ENCODE measurements at places on chromosomes 2 and 18.

- no peak for DNase-seq
These were observed 183.4 kb downstream of the NEDD4L start for GRCh38 chr18:58227361-58227930.

GRCh38 chr2:160667811-160668210 is 174.2 kb upstream of the RBMS1 start:
- DNase-seq, result no peak

DNA sequence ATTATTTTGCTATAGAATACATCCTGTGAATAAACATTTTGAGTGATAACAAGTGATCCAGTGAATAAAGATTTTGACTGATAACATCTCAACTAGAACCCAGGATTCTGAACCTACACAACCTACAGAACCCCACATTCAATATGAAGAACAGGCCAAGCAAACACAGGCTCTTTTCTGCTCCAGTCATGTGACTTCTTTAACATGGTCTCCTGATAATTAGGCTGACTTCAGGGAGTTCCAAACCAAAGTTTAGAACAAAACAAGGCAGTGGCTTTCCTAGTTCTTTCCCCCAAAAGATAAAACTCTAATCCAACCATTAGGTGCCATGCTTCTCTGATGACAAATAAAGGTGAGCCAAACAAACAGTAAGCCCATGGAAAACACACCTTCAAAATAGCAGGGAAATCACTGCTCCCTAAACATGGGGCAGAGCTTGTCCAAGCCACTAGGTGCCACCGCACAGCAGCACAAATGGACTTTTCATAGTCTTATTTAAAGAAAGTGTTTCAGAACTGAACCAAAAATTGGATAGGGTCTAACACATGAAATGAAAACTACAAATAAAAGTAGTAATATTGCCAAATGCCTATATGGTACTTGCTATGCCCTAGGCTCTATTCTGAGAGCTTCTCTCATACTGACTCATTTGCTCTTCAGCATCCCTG is 95.3 kb downstream of the EVA1A start:
- DNase-seq, result peak; percentile 41

DNA sequence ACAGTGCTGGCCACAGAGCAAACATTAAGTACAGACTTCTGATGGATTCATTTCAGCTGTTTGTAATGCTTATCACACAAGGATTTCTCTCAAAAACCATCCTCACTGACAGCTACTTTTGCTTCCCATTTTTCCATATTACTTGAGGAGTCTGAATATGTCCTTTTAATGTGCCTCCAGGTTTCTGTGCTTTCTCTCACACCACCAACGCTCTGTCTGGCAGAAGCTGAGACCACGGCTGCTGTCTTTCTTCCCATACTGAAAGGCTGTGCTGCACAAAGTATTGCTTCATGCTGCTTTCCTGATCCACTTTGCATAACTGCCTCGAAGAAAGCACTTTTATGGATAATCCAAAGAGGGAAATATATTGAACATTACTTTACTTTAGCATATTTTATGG is 312.1 kb upstream of the ZEB2 start:
- no peak for DNase-seq

GRCh38 chr2:72892506-72893173 is 5.4 kb downstream of the SPR start:
- DNase-seq, result peak; percentile 71

GRCh38 chr2:100196786-100197494 is 54.5 kb upstream of the AFF3 start:
- DNase-seq, result peak; percentile 30

- no peak for DNase-seq
These were observed 34.3 kb upstream of the TXNDC2 start for GRCh38 chr18:9851511-9851910.

GRCh38 chr2:127621981-127622431 is 23.9 kb upstream of the GPR17 start:
- no peak for DNase-seq

DNA sequence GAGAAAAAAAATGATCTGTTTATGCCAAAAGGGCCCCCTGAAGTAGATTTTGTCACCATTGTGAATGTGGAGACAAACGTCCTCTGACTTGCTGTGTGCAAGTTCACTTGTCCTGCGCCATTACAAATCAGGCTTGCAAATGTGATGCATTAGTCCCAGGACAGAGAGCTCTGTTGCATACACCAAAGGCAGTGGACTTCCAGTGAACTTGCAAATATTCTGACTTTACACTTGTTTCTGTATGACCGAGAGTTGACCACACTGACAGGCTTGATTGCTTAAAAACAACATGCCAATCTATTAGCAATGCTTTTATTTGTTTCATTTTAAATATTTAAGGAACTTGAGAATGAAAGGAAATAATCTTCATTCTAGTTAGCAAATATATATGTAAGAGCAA is 293.2 kb downstream of the PLCL1 start:
- no peak for DNase-seq

DNA sequence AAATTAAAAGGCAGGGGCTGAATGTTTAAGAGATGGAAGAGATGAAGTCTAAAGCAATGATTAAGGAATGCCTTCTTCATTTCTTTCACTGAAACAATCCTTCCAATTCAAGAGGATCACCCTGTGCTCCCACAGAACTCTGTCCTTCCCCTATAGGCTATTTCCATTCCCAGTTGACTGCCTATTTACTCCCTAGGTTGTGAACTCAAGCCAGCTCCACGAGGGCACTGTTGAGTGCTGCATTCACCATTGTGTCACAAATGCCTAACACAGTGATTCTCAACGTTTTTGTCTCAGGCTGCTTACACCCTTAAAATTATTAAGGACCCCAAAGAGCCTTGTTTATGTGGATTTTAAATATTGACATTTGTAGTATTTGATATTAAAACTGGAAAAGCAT is 112.4 kb downstream of the AOX1 start:
- no peak for DNase-seq

GRCh38 chr2:74548900-74549826 is 4.6 kb downstream of the LOXL3 start:
- no peak for DNase-seq

DNA sequence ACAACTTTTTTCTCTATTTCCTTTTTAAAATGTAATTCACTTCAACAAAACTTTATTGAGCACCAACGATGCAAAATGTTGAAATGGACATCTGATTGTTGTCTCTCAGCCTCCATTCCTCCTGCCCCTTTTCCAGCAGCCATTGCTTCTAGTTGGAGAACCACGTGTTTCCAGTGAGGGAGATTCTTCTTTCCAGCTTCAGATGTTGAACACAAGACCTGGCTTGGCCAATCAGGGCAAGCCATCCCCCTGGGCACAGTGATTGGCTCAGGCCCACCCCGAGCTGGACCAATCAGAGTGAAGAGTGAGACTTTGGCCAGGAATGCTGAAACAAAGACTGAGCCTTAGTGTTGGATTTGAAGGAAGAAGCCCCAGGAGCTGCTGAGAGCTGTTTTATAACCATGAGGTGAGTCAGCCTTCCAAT is 59.0 kb downstream of the E2F6 start:
- DNase-seq, result peak; percentile 96

All from HFFc6 (cell line).